ENCODE measurements at places on chromosomes 16 and 17.

- DNase-seq, result no peak
Measured at GRCh38 chr16:29663807-29664090, 702 bp downstream of the SPN start.

DNA sequence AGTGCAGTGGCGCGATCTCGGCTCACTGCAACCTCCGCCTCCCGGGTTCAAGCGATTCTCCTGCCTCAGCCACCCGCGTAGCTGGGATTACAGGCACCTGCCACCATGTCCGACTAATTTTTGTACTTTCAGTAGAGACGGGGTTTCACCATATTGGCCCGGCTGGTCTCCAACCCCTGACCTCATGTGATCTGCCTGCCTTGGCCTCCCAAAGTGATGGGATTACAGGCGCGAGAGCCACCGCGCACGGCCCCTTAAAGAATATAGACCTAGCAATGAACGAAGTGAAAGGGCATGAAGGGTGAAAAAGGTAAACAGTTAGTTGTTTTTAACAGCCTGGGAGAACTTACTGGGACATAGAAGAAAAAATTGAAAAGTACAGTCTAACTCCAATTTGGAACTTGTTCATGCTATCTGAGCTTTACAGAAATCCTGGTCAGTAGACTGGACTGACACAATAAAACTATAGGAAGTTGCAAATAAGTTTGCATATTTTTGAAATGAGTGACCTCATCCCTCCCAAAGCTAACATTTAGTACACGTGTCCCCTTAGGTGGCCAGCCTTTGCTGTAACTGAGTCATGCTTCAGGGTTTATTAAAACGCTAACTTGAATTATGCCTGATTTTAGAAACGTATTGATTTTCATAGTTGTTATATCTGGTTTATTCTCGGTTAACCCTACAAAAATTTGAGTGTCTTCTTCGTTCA lies 1.8 kb downstream of the COG1 start:
- no peak for DNase-seq

DNA sequence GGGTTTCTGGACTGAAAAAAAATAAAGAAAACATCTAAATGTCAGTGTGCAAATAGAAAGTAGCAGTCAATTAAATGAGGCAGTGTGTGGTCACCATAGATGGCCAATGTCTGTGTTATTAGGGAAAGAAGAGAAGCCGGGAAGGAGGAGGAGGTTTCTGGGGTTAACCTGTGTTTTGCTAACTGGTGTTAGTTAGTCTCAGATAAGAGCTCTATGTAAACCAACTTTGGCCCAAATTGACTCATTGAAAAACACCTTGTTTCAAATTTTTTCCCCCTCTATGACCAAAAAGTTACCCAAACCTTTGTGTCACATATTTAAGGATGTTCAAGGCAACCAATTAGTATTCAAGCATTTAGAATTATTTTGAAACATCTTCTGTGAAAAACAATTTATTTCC lies 530.9 kb downstream of the MAF start:
- no peak for DNase-seq

DNA sequence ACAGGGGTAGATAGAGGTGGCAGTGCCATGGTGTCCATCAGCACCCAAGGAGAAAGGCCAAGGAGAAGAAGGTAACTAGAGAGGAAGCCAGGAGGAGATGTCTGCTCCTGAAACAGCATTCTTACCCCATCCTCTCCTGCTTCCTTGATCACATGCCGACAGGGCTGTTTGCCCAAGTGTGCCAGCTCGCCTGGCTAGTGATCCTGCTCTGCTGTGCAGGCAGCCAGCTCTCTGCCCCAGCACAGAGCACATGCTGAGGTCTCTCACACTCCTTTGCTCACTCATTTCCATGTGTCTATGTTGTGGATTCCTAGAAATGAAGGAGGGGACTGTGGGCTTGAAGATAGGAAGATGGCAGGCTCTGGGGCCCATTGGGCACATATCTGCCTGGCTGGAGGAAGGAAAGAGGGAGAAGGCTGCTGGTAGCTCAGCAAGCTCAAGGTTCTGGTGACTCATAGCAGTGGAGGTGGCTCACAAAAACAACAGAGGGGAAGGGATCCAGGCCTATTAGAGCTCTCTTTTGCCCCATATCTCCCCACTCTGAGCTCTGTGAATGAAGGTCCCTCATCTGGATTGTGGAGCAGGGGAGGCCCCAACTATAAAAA lies 54.3 kb downstream of the NEUROD2 start:
- no peak for DNase-seq

DNA sequence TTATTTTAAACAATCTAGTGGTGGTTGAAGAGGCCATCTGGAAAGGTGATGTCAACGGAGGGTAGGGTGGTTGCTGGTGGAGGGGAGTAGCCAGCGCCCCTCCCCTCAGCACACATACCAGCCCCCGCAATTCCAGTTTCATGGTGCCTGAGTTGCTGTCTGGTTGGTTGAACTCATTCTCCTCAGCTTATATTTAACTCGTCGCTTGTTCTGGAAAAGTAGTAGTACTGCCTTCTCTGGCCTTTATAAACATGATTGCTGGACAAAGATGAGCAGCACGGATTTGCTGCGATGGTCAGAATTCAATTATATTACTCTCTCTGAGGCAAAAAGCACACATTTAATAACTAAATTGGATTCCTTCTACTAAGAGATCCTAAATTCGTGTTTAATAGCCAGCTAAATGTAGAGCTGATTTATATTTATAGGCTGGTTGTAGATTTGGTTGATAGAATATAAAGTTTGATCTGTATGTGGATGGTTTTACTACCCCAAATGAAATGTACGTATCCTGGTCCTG lies 238.0 kb upstream of the TBX2 start:
- no peak for DNase-seq

DNA sequence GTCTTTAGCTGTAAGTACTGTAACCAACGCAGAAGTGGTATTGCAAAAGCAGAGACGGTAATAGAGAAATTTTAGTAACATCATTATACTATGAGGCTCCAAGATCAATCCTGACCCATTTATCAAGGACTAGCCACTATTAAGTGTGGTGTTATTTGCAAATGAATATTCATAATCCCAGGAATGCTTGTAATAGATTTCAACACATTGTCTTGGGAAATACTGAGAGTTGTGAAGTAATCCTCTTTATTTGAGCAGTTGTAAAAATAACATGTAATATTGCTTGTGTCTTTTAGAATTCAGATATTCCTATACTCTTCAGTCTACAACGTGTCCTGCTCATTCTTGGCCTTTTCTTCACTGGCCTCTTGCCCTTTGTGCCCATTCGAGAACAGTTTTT lies 46.4 kb downstream of the GDPD1 start:
- DNase-seq, result no peak

DNA sequence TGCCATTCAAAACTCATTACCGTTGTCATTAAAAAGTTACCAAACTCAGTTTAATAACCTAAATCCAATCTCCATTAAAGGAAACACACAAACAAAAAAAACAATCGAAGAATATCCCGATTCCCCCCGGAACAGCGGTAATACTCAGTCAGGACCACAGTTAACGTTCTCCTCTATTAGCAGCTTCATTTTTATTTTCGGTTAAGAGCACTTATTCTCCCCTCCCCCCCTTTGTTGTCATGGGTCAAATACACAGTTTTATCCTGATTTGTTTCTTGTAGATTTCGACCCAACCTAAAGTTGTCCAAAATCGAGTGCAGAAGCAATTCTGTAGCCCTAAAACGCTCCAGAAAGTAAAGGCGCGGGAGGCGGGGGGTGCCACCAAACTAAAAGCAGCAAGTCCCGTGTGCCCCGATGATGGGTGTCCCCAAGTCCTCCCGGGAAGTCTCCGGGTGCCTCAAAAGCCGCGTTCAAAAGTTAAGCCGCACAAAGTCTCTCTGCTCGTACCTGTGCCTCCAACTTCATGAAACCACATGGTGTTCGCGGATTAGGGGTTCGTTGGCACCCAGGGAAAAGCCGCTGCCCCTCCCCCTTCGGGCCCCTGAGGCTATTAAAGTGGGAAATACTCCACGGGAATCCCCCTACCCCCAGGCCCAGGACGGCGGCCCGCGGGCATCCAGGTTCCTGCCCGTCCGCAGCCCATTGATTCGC lies 996 bp downstream of the SUMO2 start:
- DNase-seq, result no peak

Measured in A549 (cell line).